ENCODE measurements at places on chromosomes 1 and 21.

- no peak for DNase-seq
Observed at GRCh38 chr1:77686796-77687518, 4.5 kb upstream of the ZZZ3 start.

GRCh38 chr21:45031571-45032191 lies 42.7 kb upstream of the ADARB1 start:
- no peak for DNase-seq

DNA sequence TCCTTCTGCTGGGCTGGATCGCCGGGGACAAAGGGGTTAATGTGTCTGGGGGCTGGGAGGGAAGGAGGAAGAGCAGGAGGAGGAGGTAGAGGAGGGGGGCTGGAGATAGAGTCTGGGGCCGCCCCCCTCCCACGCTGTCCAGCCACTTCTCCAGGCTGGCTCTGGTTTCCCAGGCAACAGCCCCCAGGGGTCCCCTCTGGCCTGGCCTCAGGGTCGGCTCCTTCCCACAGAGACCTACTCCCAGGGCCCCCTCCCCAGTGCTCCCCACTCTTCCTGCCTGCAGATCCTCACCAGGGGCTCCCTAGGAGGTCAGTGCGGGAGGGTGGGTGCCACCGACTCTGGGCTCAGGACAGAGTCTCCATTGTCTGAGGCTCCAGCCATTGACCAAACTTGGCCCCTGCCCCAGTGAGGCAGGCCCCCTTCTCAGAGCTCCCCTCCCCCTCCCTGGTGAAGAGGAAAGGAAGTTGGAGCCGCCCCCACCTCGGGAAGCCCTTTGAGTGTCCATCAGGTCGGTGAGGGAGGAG lies 34.1 kb downstream of the ARHGEF10L start:
- no peak for DNase-seq

DNA sequence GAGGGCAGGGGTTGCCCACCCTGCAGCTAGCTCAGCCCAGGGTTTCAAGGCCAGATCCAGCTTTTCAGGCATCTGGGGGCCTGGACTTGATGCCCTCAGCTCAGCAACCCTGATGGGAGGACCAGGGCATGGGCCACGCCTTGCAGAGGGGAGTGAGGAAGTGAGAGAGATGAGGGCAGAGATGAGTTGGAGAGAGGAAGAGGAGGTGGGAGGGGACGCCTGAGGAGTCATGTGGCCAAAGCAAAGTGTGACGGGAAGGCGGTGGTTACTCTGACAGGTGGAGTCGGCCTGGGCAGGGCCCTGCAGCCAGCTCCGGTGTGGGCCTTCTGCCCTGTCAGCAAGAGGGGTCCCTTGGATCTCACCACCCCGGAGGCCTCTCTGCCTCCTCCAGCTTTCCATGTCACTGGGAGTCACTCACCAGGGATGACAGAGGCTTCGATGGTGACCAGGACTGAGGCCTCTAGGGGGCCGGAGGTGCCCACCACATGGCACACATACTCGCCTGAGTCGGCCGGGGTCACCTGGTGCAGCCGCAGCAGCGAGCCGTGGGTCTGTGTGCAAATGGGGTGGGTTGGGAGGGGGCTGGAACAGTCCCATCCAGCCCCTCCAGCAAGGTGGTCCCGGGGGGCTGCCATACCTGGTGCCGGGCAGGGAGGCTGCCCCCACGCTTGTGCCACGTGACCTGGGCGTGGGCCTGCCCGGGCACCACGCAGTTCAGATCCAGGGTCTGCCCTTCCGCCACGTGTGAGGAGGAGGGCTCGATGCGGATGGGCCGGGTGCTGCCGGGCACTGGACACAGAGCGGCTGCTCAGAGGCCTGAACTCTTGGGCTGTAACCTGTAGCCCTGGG lies 40.4 kb downstream of the LDLRAD2 start:
- DNase-seq = no peak

DNA sequence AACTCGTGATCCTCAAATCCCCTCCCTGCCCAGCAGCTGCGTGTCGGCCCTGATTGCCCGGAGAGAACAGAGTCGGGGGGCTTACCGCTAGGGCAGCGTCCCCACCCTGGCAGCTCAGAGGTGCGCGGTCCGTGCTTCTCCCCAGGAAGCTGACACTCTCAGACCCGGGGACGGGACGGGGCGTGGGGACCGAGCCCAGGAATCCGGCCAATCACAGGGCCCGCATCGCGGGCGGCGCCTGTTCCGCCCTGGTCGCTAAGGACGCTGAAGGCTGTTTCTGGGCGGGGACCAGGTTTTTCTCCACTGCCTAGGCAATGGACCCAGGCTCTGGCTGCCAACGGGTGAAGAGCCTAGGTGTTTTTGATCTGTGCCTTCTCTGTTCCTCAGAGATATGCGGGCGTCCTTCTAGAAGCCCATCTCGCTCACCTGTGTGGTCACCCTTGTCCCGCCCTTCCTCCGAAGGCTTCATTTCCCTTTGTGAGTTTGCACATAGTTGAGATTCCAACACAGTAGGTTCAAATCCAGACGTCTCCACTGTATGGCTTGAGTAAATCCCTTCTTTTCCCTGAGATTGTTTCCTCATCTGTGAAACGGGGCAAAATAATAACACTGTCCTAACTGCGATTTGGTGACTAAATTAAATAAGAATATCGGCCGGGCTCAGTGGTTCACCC lies at the start of gene C1orf87:
C1orf87 (minus strand) TSS at position 166 of the 674 bp plus-strand sequence. CDS start 1,127 bp downstream, outside the sequence.
- DNase-seq = no peak

- no peak for DNase-seq
Observed at GRCh38 chr1:202279806-202280205, 61.9 kb downstream of the UBE2T start.

- DNase-seq = no peak
Observed at GRCh38 chr1:11826946-11827345, 20.6 kb downstream of the NPPA start.

DNA sequence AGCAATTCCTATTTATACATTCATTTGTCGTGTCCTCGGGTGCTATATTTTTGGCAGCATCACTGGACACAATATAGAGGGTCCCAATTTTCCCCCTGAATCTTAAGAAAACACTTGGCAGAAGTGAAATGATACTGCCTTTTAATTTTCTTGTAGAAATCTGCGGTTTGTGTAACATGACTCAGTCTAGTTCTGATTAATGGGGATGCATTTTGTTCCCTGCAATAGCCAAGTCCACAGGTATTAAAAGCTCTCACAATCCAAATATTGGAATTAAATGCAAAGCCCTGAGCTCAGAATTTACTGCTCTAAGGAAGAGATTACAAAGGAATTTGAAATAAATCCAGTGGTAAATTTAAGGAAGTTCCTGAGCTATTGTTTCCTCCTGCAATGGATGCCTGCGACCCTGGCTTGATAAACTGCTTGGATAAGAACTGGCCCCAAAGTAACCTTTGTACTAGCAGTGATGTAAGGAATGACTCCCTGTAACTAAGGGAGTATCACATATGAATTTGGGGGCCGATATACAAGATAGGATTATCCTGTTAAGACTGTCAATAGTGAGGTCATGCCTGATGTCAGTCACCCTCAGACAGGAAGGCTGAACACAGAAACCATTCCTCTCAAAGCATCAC lies 349.7 kb upstream of the C1orf87 start:
- no peak for DNase-seq

DNA sequence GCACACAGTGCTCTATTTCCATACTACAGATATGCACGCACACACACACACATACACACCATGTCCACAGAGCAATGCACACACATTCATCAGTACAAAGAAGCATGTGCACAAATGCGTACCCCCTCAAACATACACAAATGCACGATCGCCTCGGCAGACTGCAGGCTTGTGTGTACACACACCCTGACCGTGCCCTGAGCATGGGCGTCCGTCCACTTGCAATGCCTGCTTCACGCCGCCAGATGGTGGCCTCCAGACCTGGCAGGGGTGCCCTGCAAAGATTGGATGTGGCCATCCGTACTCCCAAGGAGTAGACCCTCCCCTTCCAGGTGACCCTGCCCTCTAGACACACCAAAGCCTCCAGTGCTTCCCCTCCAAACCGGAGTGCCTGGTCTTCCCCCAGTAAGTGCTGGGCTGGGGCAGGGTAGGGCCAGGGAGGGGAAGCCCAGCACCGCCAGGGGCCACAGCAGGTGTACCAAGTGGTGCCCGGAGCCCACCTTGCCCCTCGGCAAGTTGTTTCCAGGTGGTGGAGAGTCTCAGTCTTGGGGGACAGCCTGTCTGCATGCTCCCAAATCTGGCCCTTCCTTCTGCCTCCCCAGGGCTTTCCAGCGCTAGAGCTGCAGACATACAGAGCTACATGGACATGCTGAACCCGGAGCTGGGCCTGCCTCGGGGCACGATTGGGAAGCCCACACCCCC lies 20.6 kb downstream of the ESPN start:
- DNase-seq = peak; percentile 33

GRCh38 chr1:81554108-81554507 lies 246.6 kb upstream of the ADGRL2 start:
- no peak for DNase-seq

GRCh38 chr21:37582590-37582989 lies 216.0 kb downstream of the DYRK1A start:
- peak; percentile 56 for DNase-seq

DNA sequence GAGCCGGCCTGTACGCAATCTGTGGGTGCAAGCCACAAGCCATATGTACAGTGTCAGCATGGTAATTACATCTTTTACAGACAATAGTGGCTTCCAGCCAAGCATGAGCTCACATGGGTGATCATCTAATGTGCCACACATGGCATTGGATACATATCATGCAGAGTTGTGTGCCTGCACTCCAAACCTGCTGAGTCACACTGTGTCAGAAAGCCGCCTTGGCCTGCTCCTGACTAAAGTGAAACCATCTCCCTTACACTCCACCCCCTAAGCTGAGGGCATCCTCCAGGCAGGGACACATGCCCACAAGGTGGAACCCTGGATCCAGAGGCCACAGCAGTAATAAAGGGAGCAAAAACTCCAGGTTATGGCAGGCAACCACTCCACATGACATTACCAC lies 72.5 kb downstream of the KCNT2 start:
- peak; percentile 37 for DNase-seq

- no peak for DNase-seq
Observed at GRCh38 chr1:177650947-177651346, 318.9 kb downstream of the SEC16B start.

DNA sequence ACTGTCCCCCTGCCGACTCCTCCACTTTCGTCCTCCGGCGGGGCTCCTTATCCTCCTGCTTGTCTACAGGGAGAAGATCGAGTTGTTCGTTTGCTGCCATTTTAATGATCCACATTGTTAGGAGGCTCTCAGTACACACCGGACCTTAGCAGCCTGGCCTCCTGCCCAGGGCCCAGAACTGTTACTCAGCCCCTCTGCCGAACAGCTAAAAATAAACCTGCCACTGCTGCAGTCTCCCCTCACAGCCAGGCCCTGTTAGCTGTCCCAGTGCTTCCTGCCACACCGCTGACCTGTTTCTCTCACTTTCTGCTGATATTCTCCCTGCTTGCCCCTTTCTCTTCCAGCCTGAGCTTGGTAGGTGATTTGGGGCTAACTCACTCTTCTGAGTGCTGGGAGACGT lies 8.3 kb downstream of the MAPKAPK2 start:
- peak; percentile 30 for DNase-seq

DNA sequence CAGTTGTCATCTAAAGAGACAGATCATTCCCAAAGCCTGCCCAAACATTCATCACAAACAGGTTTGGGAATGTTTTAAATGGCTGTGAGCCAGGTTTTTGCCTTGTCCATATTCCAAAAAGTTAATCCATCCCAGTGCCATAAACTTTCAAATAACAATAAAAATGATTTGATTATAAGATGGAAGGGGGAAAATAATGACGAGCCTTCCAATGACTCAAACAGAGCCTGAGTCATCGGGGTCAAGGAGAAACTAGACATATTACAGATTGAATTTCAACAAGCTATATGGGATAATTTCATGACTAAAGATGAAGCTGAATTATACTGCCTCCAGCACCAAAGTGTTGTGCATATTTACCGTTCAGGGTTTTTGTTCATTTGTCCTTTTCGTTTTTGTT lies 195.8 kb upstream of the PKN2 start:
- DNase-seq = no peak

- no peak for DNase-seq
Observed at GRCh38 chr1:47823040-47823808, 174.0 kb downstream of the TRABD2B start.

GRCh38 chr1:8465692-8466091 lies 147.8 kb downstream of the SLC45A1 start:
- DNase-seq = no peak

- DNase-seq = peak; percentile 62
Observed at GRCh38 chr1:147225193-147225730, at the start of gene FMO5. TSS of gene FMO5 (minus strand) at chr1:147225339. CDS start at chr1:147225029, 310 bp downstream.

DNA sequence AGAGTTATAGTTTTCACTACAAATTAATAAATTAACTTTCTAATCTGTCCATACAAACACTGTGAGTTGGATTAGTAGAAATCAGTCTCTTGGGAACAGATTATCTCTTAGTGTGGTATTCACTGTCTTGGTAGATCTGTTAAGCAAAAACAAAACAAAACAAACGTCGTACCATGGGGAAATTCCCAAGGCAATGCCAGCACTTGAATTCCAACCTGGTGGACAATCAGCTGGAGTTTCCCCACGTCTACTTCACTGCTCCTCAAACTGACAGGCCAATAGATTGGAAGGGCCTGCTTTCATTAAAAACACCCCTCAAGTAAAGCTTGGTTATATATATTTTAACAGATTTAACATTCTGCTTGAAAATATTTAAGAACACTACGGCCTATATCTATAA lies 31.9 kb downstream of the GDAP2 start:
- DNase-seq = no peak

- peak; percentile 16 for DNase-seq
Observed at GRCh38 chr1:240790856-240791255, 178.9 kb upstream of the GREM2 start.

DNA sequence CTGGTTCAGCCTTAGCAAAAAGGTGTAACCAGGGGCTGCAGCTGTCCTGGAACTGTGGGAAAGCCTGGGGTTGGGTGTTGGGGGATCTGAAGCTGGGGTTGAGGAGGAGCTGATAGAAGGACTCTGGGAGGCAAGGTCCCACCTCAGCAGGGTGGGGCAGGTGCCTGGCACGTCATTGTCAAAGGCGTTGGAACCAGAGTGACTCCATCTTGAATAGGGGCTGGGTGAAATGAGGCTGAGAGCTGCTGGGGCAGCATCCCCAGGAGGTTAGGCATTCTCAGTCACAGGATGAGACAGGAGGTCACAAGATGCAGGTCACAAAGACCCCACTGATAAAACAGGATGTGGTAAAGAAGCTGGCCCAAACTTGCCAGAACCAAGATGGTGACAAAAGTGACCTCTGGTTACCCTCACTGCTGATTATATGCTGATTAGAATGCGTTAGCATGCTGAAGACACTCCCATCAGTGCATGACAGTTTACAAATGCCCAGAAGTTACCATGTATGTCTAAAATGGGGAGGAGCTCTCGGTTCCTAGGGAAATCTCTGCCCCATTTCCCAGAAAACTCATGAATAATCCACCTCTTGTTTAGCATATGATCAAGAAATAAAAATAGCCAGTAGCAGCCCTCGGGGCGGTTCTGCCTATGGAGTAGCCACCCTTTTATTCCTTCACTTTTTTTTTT lies 85.4 kb downstream of the IER5 start:
- DNase-seq = no peak

DNA sequence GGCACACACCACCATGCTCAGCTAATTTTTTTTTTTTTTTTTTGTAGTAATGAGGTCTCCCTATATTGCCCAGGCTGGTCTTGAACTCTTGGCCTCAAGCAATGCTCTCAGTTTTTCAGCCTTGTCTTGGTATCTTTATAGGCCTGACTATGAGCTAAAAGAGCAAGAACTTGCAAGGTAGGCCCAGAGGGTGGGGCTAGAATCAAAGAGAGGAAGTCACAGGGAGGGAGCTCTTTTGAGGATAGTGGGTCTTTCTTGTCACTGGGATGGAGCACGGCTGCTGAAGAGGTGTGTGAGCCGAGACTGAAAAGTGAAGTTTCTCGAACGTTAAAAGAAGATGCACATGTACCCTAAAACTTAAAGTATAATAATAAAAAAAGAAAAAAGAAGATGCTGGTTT lies 260.0 kb upstream of the BEND5 start:
- DNase-seq = no peak
